Bronchial epithelial cell (primary cell): ENCODE measurements at places on chromosomes 12 and 14. TPM values are rescaled to one million over a fixed set of nuclear protein-coding genes. Genes with fewer than 3 reads are reported as not detected.

Gene LRRC10
- total RNA-seq: not detected in 2 replicates

Gene ABCD2
- not detected in 2 replicates for total RNA-seq

Gene CIDEB
- total RNA-seq: 1.2 and 3.9 TPM in 2 replicates

Gene TESPA1
- total RNA-seq: not detected in 2 replicates

GRCh38 chr14:59330455-59330854, 134.7 kb downstream of the GPR135 start:
- no peak for DNase-seq

DNA sequence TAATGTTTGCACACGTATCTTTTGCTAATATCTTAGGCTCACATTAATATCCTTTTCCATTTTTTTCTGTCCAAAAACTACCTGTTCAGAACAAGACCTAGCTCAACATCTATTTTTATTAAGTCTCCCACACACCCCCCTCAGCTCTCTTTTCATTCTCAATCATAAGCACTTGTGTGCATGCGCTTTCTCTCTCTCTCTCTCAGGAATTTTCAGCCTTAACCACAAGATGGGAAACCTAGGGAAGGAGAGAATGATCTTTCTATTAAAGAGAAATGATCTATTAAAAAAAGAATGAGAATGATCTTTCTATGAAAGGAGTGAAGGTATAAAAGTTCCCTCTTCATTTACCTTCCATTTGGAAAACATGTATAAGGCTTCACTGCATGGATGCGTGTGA, 39.7 kb upstream of the AP4S1 start:
- no peak for DNase-seq

DNA sequence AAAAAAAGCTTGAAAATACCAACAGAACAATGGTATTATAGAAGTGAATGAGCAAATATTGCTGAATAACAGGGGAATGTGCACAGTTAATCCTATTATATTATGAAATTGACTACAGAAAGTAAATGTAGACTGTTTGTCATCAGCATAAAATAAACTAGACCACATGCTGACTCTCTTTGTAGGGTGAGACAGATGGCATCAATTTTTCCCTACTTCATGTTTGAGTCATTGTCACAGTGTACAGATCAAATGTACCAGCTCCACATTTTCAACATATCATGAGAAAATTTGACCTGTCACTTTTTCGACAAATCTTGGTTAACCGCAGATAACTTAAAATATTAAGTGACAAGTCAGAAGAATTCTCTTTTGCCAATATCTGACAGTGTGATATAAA, 421.0 kb downstream of the RPL10L start:
- DNase-seq: no peak

GRCh38 chr12:8687846-8688601, 9.8 kb upstream of the RIMKLB start:
- DNase-seq: peak; percentile 84

DNA sequence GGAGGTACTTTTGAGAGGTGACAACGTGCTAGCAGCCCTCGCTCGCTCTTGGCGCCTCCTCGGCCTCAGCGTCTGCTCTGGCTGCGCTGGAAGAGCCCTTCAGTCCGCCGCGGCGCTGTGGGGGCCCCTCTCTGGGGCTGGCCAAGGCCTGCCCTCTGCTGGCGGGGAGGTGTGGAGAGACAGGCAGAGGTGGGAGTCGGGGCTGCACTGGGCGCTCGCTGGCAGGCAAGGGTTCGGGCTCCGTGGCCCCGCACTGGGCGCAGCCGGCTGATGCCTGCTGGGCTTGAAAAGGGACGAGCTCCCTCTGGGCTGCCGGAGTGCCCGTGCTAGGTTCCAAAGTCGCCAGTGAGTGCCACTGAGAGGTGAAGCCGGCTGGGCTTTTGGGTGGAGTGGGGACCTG, 580.0 kb downstream of the DIO2 start:
- no peak for DNase-seq

GRCh38 chr12:1332327-1332726, 262.1 kb downstream of the FBXL14 start:
- DNase-seq: peak; percentile 72

- DNase-seq: no peak
Measured at GRCh38 chr14:34164162-34164864, 213.4 kb upstream of the EGLN3 start.

- DNase-seq: no peak
Measured at GRCh38 chr12:121560392-121561008, 20.3 kb downstream of the KDM2B start.
